Skin of body (tissue), 3 donors: ENCODE measurements at places on chromosomes 2 and 18. TPM values are rescaled to one million over a fixed set of nuclear protein-coding genes. Genes with fewer than 3 reads are reported as not detected.
A peak's percentile ranks its signal among the peaks of the same experiment; 100 is the strongest.

The CD8B gene
- total RNA-seq, result 0.59 TPM

The IL1RN gene
- total RNA-seq, result 20.7 TPM

DNA sequence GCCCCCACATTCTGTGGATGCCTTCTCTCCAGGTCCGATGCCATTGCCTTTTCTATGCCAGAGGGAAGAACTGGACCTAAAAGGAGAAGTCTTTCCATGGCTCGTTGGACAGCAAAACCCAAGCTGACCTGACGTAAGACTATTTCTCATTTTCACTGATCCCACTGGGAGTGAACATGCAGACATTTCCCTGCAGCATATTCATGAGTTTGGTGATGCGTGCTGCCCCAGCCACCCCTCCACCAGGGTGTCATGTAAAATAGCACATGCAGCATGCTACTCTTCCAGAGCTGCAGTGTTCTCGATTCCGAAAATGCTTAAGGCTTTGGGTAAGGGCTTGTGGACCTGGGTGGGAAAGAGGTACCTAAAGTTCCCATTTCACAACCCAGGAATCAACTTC, 221.2 kb downstream of the UXS1 start:
- no peak for DNase-seq

The RAX gene
- total RNA-seq, result 0.39 TPM

The DLGAP1 gene
- 5.3 TPM for total RNA-seq

DNA sequence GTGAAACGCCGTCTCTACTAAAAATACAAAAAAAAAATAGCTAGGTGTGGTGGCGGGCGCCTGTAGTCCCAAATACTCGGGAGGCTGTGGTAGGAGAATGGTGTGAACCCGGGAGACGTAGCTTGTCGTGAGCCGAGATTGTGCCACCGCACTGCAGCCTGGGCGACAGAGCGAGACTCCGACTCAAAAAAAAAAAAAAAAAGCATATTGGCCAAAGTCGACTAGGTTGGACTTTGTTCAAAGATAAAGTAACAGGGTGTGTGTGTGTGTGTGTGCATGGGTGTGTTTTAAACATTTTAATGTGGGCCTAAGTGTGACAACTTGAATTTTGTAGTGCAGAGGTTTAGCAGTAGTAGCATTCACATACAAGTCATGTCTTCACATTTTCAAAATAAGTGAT, 11.7 kb downstream of the GEMIN6 start:
- DNase-seq, result no peak

The CDCA7 gene
- total RNA-seq, result 11.4 TPM

DNA sequence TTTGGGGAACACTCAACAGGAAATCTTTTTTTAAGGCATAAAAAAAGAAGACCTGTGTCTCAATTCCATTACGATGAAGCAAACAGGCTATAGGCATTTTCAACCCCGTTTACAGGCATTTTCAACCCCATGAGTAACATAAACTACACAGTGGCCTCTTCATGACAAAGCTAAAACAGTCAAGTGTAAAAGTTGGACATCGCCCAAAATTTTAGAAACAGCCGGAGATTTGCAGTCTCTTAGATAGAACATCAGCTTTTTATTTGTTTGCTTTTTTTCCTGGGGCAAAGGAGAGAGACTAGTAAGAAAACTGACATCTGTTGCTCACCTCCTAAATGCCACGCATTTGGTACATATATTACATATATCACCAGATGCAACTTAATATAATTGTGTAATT, 173.7 kb downstream of the CMPK2 start:
- peak; percentile 13 for DNase-seq

- DNase-seq, result no peak
Measured at GRCh38 chr18:37769826-37770225, 204.2 kb upstream of the CELF4 start.

DNA sequence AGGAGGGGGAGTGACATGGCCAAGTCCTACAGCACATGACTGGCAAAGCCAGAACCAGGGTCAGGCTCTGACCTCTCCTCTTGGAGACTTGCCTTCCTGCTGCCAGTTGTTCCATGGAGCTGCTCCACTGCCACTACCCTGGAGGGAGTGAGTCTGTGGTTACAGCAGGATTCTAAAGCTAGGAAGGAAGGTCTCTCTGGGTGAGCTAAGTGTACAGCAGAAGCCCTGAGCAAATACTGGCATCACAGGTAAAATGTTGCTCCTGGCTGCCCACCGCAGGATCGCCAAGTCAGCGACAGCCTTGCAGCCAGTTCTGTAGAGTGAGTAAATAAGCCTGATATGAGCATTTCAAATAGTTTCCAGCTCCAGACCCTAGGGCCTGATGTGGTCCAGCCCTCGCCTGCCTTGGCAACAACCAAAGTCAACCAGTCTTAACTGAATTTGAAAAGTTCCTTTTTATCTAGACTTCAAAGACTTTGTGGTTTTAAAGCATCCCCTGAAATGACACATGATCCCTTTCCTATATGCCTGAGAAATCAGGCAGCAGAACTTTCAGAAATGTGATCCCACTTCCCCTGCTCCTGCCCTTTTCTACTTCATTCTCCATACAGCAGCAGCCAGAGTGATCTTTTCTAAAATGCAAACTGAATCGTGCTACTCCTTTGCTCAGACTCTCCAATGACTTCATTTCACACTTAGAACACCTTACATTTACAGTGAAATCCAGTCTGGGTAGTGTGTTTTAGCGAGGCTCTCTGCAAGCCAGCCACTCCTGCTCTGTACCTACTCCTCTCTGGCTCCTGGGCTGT, 114.3 kb downstream of the MGAT5 start:
- DNase-seq, result peak; percentile 7

GRCh38 chr2:2735041-2735440, 404.0 kb upstream of the MYT1L start:
- no peak for DNase-seq

The CIB4 gene
- total RNA-seq, result not detected

DNA sequence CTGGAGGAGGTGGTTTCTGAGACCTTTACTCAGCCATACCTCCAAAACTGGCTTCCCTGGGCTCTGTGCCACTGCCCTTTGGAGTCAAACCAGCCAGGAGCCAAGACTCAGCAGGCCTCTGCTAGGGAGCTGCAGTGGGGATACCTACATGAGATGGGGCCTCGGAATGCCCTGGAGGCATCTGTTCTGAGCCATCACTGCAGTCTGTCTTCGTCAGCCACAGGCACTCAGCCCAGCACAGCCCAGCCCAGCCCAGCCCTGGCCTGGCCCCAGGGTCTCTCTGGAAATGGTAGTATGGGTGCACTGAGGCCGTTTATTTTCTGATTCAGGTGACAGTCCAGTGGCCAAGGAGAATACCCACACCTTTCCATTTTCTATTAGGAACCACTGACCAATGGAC, 209.8 kb downstream of the CELF4 start:
- DNase-seq, result no peak

DNA sequence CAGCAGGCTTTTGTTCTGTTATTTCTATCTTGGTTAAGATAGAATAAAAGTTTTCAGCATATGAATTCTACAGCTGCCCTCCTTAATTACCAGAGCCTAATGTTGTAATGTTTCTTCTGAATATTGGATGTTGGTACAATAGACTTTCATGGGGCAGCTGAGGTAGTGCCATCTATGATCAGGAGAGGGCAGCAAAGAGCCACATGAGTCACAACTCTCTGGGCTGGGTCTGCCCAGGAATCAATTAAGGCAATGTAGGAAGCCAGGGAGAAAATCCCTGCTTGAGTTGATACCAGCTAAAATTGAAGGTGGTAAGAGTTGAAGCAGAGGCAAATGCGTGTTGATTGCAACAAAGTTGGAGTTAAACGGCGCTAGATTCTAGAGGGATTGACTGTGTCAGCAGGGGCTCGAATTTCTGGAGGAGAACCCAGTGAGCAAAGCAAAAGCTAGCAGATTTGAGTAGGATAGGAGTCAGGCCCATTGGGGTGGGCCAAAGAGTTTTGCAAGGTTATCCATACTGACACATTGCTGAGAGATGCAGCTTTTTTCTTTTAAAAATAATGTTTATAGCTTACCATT, 10.6 kb upstream of the MC5R start:
- peak; percentile 10 for DNase-seq

GRCh38 chr2:203059567-203060240, 45.0 kb downstream of the NBEAL1 start:
- no peak for DNase-seq

The AMER3 gene
- total RNA-seq, result under 0.01 TPM

The BOLL gene
- 0.10 TPM for total RNA-seq

- DNase-seq, result no peak
Measured at GRCh38 chr2:234488486-234488885, 8.4 kb downstream of the ARL4C start.

DNA sequence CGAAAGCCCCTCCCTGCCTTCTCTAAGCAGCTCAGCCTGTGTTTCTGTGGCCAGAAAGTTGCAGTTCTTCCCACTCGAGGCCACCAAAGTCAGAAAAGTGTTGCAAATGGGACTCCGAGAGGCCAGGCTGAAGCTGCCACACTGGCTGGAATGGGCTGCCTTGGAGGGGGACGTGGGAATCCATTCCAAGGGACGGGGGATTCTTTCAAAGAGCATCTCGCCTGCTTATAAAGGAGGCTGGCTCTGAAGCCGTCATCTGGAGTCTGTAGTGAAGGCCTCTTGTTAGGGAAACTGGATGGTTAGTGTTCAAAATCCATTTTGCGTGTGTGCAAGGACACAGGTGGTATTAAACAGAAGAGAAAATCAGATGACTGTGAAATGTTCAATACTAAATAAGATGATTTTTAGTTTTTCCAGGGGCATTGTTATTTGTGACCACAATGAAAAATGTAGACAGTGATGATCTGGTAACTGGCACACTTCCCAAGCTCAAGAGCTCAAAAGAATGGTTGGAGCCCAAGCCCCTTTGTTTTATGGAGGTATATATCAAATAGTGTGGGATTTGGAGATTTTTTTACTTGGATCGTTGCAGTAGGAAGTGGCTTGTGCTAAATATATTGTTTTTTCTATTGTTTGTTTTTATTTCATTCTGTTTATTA, 782 bp downstream of the FAM228B start:
- peak; percentile 40 for DNase-seq

DNA sequence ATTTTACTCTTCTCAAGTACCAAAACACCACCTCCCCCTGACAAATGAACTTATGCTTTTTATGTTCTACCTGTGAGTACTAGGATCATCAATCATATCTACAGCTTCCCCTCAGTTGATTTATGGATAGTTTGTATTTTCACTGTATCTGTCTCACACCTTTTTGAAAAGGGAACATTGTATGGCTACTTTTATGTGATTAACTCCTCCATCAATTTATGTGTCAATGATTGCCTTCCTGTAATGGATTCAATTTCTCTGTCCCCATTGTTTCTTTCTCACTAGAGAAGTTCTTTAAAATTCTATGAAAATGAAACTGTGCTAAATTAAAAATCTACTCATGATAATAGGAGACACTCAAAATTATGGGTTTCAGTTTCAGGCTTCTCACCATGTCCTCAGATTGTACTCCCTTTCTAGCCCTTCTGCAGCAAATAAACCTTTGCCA, 935.0 kb downstream of the TRIB2 start:
- no peak for DNase-seq

GRCh38 chr2:181196401-181196800, 216.0 kb downstream of the UBE2E3 start:
- DNase-seq, result no peak

- DNase-seq, result peak; percentile 56
Measured at GRCh38 chr2:218322768-218323525, 30.6 kb upstream of the TMBIM1 start.

The PDE1A gene
- 2.6 TPM for total RNA-seq

GRCh38 chr2:27766287-27766661, 5.2 kb upstream of the MRPL33 start:
- no peak for DNase-seq

The TMEM247 gene
- total RNA-seq, result not detected
